GM10248 (cell line): ENCODE measurements at places on chromosomes 1 and 21.

DNA sequence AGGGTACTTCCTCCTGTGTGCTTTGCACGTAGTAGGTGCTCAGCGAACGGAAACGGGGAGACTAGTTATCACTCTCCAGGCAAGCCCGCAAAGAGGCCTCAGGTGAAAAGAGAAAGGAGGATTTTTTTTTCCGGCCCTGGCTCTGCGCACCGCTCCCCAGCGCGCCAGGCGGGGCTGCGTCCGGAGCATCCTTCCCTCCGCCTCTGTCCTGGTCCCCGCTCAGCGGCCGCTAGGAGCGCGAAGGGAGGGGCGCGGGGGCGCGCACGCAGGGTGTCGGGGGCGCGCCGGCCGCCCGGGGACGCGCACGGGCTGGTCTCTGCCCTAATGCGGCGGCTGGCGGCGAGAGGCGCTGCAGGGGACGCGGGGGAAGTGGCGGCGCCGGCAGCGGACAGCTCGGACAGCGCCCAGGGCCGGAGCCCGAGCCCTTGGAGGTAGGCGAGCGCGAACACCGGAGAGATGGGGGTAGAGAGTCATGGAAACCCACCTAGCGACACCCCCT lies 42.3 kb upstream of the NFASC start:
- no peak for DNase-seq

DNA sequence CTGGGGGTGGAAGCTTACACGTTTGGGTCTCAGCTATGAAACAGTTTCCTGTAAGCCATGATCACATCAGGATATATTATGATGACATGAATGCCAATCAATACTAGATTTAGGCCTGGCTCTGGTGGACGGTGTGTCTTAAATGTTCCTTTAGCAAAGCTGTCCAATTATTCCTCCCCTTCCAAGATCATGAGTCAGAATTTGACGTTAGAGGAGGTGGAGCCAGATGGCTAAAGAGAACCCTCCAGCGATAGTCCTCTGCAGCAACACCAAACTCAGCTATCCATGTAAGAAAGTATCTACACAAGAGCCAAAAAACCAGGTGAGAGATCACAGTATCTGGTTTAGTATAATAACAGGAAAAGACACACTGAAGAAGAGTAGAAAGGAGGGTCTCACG lies 47.8 kb downstream of the PACC1 start:
- no peak for DNase-seq

DNA sequence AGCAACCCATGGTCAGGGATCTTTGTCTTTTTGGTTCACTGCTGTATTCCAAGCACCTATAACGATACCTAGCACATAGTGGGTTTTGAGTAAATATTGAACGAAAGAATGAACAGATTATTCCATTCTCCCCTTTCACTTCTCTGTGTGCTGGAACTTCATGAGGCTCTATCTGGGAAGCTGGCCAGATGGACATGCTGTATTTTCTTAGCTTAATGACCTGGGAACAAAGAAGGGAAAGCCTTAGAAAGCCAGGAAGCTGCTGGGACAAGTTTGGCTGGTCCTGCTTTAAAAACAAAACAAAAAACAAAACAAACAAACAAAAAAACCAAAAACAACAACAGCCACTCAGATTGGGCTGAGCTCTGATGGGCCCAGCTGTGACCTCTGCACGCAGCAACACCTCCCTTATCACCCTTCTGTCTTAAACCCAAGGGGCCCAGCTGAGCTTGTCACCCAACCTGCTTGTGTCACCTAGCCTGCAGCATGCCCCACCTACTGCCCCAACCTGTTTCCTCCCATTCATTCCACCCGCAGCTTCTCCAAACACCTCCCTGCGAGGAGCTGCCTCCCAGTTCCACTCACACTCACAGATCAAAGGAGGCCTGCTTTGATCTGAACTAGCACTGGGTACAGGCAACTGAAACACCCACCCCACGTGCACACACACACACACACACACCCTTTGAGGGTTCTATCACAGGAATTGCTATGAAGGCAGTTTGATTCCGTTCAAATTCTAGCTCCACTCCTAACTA lies 37.1 kb downstream of the SLC30A1 start:
- DNase-seq, result peak; percentile 10

DNA sequence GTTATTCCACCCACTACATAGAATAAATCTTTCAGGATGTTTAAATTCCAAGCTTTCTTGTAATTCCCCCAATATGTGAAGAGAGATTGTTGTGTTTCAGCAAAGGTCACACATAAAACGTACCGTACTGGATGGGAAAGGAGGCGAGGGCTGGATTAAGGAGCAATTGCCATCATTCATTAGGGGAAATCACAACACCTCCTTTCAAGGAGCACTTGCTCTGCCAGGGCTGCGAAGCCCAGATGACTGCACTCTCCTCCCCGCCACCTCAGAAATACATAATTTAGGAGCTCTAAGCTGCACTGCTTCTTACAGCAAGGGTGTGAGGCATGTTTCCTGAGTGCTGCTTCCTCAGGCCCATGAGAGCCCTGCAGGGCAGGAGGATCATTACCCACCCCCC lies 29.6 kb downstream of the MATN1 start:
- no peak for DNase-seq

GRCh38 chr1:55868026-55868425 lies 652.9 kb upstream of the USP24 start:
- DNase-seq, result no peak

DNA sequence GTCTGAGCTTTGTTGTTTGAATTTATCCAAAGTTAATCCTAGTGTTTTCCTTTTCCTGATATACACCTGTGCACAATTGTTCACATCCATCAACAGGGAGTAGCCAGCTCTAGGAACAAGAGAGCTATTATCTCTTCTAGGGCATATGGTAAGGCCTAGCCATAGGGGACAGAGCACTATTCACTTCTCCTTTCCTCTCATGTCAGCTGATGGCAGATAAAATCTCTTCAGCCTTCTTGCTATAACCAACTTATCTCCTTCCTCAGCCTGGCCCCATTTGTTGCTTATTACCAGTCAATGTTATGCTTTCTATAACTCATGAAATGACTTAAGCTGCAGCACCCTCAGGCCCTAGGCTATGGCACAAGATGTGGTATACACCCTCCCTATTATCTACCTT lies 38.9 kb downstream of the PATJ start:
- DNase-seq, result no peak
